CD8-positive, alpha-beta memory T cell (primary cell): ENCODE measurements at places on chromosomes 7 and 10.

GRCh38 chr7:111558991-111559390, 3.3 kb downstream of the IMMP2L start:
- no peak for DNase-seq

DNA sequence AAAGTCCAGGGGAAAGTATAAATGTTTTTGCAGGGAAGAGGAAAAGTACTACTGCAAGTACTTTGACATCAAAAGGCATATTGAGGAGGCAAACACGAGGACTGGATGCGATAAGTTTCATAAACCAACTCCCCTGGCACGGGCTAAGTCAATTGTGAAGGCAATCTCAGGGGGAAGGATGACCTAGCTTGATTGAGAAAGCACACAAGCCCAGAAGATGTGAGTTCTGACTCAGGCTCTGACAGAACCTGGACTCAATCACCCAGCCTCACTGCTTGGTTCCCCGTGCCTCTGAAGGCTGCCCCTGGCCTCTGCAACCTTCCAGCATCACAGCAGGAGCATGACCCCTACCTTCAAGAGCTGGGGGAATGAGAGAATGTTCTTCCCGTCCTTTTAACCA, 93.2 kb upstream of the ZNF438 start:
- no peak for DNase-seq

- DNase-seq = no peak
Observed at GRCh38 chr10:78215645-78216044, 182.0 kb downstream of the RPS24 start.

DNA sequence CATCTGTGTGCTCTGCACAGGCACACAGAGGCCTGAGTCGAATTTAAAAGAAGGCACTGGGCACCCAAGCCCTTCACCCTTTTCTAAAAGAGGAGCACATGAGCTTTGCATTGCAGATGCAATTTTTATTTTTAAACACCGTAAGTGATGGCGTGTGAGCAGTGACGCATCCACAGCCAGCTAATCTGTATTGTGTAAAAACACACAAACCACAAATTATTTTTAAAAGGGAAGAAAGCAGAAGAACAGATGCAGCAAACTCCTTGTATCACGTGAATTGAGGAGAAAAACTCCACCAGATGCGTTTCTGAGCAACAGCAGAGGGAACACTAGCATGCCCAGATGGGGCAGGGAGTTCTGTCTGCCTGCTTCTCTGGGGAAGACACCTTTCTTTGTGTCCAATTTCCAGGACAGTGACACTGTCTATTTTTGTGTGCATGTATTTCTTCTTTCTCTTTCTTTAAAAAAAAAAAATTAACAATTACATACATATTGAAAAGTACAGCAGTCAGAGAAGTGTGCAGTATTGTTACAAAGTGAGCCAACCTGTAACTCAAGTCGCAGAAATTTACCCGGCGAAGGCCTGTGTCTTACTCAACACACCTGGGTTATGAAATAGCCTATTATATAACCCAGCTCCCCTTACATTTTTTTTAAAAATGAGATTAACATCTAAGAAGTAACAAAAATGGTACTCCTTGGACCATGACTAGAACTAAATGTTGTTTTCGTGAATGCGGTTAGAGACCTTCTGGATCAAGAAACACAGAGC, 39.2 kb downstream of the EEPD1 start:
- no peak for DNase-seq

DNA sequence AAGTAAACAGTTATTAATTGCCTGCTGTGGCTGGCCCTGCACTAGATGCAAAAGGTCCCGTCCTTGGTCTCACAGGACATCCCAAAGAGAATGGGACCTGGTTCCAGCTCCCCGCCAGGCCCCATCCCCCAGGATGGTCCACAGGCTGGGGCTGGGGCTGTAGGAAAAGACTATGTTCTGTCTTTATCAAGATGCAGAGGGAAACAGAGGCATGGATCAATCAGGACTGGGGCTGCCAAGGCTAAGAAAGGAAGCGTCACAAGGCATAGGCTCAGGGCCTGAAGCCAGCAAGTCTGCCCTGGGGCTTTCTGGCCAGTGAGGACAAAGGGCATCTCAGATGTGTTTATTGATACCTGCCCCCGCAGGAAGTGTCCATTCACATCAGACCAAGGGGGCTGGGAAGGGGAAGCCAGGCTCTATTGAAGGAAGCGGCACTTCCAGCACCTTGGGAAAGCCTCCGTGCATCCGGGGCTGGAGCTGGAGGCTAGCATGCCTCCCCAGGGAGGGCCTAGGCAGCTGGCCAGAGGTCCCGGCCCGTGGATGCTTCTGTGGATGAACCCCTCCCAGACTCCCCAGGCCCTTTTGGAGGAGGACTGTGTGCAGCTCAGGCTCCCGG, 5.8 kb downstream of the VSIR start:
- DNase-seq = peak; percentile 43

GRCh38 chr7:106462365-106462859, 177.6 kb upstream of the NAMPT start:
- DNase-seq = no peak

DNA sequence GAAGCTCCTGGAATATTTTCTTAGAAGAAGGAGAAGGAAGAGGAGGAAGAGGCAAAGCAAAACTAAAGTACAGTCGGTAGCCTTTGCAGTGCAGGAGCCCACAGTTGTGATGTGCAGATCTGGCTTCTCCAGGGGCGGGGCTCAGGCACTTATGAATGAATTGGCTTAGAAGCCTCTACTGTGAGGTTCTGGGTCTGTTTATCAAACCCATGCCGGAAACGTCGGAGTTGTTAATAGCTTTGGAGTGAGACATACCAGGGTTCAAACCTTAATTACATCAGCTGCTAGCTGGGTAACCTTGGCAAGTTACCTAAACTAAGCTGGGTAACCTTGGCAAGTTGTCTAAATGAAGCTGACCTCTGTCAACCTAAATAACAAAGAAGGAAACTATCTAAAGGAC, 89.3 kb upstream of the PITRM1 start:
- DNase-seq = no peak

DNA sequence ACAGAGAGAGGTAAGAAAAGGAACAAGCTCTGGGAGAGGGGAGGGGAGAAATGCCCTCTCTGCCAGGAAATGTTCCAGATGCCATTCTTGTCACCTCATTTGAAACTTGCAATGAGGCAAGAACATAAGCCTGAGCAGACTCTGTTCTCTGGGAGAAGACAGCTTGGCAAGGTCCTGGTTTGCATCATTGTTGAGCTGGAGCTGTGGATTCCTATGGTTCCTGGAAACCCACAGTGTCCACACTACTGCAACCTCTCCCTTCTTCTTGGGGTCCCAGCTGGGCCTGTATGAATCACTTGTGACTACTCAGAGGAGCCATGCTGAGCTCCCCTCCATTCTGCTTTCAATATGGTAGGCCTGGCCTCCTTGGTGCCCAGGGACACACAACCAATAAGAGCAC, 60.8 kb upstream of the HECTD2 start:
- DNase-seq = no peak

GRCh38 chr7:129110258-129110981, 34.1 kb upstream of the TSPAN33 start:
- no peak for DNase-seq

DNA sequence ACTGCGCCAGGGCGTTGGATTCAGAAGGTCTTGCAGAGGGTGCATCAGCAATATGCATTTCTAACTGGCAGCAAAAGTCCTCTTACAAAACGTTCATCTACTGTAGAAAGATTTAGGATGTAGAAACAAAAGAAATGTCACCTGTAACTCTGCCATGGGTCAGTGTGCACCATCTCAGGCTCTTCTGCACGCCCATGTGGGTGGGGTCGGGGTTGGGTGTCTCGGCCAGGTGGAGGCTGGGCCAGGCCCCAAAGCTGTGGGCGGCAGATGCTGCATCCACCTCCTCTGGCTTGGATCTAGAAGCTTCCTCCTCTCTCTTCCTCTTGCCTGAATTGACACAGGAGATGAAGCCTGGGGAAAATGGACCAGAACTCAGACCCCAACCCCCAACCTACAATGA, 111.3 kb upstream of the PPP2R2D start:
- no peak for DNase-seq

GRCh38 chr10:59808896-59809643, 55.8 kb upstream of the MRLN start:
- DNase-seq = peak; percentile 18

- no peak for DNase-seq
Observed at GRCh38 chr7:151662251-151662826, 142.6 kb upstream of the RHEB start.
